ENCODE measurements at places on chromosomes 6 and 20. TPM values are rescaled to one million over a fixed set of nuclear protein-coding genes. Genes with fewer than 3 reads are reported as not detected.

Gene FAM83C
- total RNA-seq = not detected

Gene SMLR1
- not detected for total RNA-seq

Gene UBE2C
- 392 TPM for total RNA-seq

Gene OTOR
- not detected for total RNA-seq

Gene WFDC10B
- 0.39 TPM for total RNA-seq

Gene CDH22
- not detected for total RNA-seq

Gene BMP2
- total RNA-seq = 0.57 TPM

Gene VPS16
- 32.6 TPM for total RNA-seq

Gene CST5
- total RNA-seq = not detected

Gene HMGA1
- 740 TPM for total RNA-seq

Gene PGC
- total RNA-seq = not detected

Gene APOM
- 2.5 TPM for total RNA-seq

Gene CPNE5
- 1.3 TPM for total RNA-seq

Gene AFG1L
- total RNA-seq = 8.8 TPM

Gene ADTRP
- total RNA-seq = 11.6 TPM

Gene SLC2A10
- total RNA-seq = 0.55 TPM

Gene SLC26A8
- 0.26 TPM for total RNA-seq

Gene FGD2
- total RNA-seq = not detected

Gene GMPR
- 2.4 TPM for total RNA-seq

Gene SIRPG
- total RNA-seq = 0.03 TPM

Gene SNAI1
- total RNA-seq = 3.2 TPM

Gene FNDC1
- not detected for total RNA-seq
